ENCODE measurements at places on chromosomes 2 and 18.
A peak's percentile ranks its signal among the peaks of the same experiment; 100 is the strongest.

- DNase-seq, result no peak
Measured at GRCh38 chr18:32299484-32299883, 109.6 kb downstream of the MEP1B start.

- no peak for DNase-seq
Measured at GRCh38 chr2:182860858-182861257, 5.6 kb downstream of the FRZB start.

GRCh38 chr2:160125366-160125765, 63.0 kb upstream of the PLA2R1 start:
- no peak for DNase-seq

- no peak for DNase-seq
Measured at GRCh38 chr2:148867079-148867769, 7.8 kb upstream of the KIF5C start.

GRCh38 chr2:143632751-143633374, 503.6 kb downstream of the ARHGAP15 start:
- DNase-seq, result no peak

GRCh38 chr2:5538772-5539171, 153.4 kb upstream of the SOX11 start:
- no peak for DNase-seq

GRCh38 chr2:181046833-181047232, 66.4 kb downstream of the UBE2E3 start:
- no peak for DNase-seq

GRCh38 chr2:208175840-208176153, 12.4 kb upstream of the CRYGA start:
- no peak for DNase-seq

DNA sequence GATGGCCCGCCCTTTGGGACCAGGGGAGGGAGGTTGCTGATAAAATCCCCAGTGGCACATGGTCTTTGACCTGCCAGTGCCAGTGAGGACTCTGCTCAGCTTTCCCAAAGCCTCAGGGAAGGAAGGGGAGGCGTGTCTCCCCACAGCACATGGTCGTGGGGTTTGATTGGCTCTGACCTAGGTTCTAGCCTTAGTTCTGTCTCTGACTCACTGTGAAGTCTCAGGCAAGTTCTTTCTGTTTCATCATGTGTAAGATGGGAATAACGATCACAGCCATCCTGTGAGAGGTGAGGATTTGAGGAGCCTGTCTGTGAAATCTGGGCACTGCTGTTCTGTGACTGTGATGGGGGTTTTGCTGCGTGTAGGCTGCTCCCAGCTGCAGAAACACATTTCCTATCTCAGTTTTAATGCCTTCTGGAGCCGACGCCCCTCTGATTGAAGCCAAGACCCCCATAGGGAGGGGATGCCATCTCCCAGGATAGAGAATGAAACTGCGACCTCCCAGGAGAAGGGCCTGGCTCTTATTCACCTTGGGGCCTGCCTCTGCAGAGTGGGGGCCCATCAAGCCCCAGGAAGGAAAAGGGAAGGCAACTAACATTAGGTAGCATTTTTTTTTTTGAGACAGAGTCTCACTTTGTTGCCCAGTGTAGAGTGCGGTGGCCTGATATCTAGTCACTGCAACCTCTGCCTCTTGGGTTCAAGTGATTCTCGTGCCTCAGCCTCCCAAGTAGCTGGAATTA, 84.0 kb downstream of the DDX1 start:
- DNase-seq, result peak; percentile 82

- no peak for DNase-seq
Measured at GRCh38 chr2:207282916-207283315, 117.2 kb upstream of the KLF7 start.

DNA sequence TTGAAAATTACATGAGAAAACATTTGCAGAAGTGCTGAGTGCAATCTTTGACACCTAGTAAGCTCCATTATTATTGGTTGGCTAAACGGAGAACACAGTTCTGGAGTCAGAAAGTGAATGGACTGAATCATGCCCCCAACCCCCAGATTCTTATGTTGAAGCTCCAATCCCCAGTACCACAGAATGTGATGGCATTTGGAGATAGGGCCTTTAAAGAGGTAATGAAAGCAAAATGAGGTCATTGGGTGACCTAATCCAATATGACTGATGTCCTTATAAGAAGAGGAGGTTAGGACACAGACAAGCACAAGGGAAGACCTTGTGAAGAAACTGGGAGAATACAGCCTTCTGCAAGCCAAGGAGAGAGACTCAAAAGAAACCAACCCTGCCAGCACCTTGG, 200.9 kb upstream of the EPAS1 start:
- DNase-seq, result peak; percentile 10

GRCh38 chr2:26979741-26980140, 9.3 kb downstream of the MAPRE3 start:
- DNase-seq, result no peak

GRCh38 chr2:16049406-16049805, 109.1 kb downstream of the MYCN start:
- DNase-seq, result no peak

GRCh38 chr2:98123286-98123685, 36.3 kb downstream of the VWA3B start:
- no peak for DNase-seq

GRCh38 chr2:25262288-25262687, 79.4 kb downstream of the DNMT3A start:
- DNase-seq, result no peak

- no peak for DNase-seq
Measured at GRCh38 chr2:241451840-241452506, 56.4 kb downstream of the STK25 start.

- no peak for DNase-seq
Measured at GRCh38 chr2:95079199-95079683, 42.4 kb downstream of the MRPS5 start.

GRCh38 chr2:73218298-73218697, 4.3 kb downstream of the SMYD5 start:
- DNase-seq, result peak; percentile 56

DNA sequence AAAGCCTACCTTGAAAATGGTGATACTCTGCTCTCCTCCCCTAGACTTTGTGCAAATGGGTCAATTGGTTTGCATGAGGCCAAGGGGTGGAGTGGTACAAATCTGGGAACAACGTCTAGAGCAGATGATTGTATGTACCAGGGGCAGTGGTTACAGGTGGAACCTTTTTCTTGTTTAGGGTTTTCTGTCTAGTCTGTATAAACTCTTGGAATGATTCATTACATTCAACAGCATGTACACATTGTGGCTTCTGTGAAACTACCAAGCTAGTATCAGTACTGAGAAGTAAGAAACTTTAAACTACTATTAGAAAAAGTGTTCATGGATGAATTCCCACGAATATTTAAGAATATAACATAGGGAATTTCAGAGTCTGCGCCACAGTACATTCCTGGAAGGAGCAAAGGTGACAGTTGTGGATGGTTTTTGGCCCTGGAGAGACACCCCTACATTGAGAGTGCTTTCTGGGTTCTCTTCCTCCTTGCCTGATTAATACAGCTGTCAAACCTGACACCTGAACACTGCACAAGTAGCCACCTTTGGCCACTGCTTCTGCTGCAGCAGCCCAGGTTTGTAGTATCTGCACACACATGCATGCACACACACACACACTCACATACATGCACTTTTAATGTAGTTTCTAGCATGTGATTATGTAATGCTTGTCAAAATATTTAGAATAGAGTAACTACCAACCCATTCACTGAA, 30.0 kb downstream of the CFAP221 start:
- DNase-seq, result no peak

DNA sequence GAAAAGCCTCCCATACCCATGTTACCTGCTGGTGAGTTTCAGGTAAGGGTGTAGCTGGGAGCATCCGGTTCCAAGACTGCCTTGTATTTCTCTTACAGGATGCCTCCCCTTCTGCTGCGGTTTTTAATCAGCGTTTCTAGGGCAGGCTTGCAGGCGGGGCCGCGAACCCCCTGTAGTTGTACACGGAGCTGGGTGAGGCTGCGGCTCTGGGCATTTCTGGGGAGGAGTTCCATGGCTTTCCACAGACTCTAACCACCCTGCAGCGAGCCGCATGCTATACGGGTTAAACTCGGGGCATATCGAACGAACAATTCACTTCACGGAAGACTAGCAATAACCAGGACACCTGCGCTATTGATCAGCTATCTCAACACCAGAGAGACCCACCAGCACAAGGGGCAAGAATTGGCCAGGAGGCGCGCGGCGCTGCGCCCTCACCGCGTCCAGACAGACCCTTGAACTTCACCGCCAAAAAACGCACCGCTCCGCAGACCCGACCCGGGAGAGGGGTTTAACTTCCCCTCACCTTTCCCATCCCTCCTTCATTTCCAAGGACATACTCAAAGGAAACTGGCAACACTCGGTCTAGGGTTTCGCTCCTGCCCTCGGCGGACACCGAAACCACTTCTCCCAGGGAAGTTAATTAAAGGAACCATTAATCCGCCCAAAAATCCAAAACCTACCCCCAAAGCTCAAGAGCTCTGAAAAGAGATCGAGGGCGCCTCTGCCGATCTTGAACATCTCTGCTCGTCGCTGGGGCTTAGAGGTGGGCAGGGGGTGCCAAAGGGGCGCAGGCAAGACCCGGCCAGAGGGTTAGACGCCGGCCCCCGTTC, 909 bp downstream of the TGFA start:
- DNase-seq, result peak; percentile 52

- no peak for DNase-seq
Measured at GRCh38 chr2:112880696-112881095, 30.3 kb upstream of the IL37 start.
